Stimulated activated naive CD4-positive, alpha-beta T cell treated with Interleukin-2 at 50 U/mL for 16 hours (primary cell): ENCODE measurements at places on chromosomes 12 and 14.

- no peak for DNase-seq
These were observed 563.0 kb downstream of the RERGL start for GRCh38 chr12:17527021-17527420.

- DNase-seq, result peak; percentile 29
These were observed 1.0 kb upstream of the CDK17 start for GRCh38 chr12:96401076-96401871.

- no peak for DNase-seq
These were observed 1.9 kb upstream of the RALGAPA1 start for GRCh38 chr14:35810963-35811362.

GRCh38 chr12:127731657-127732056, 535.3 kb upstream of the TMEM132C start:
- no peak for DNase-seq

DNA sequence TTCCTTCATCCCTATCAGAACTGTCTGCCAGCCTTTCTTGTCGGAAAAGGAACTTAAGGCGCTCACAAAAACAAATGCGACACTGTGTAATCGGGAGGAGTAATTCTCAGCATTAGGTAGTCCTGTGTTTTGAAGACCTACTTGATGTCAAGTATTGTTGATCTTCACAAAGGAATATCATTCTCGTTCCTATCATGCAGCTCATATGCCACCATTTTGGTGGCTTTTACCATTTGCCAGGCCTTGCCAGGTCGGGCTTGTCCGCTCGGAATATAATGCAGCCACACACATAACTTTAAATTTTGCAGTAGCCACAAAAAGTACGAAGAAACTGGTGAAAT, 903 bp upstream of the PPP4R3A start:
- no peak for DNase-seq

DNA sequence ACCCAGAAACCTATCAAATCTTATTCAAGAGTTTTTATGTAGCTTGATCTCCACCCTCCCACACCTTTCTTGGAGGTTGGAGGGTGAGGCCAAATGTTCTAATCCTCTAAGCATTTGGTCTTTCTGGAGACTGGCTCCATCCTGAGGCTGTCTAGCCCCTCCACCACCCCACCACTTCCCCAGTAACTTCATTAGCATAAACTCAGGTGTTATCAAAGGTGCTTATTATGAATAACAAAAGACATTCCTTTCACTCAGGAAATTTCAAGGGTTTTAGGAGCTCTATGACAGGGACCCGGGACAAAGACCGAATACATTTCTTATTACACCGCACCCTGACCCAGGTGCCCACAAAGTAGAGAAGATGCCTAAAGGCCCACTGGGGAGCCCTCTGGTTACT, 2.8 kb upstream of the TMEM229B start:
- DNase-seq, result no peak

DNA sequence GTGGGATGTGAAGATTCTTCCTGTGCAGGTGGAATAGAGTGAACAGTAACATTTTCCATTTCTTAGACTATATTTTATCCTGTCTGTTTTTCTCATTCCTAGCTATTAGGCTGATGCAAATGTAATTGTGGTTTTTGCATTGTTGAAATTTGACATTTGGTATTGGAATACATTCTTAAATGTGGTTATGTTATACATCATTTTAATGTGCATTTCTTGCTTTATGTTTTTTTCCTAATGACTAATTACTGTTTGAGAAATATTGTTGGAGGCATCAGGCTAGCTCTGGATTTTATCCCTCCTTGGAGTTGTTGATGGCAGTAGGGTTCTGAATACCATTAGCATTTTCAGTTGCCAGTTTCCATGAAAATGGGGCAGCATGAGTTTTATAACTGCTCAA, 75.9 kb upstream of the GNG2 start:
- DNase-seq, result no peak

- no peak for DNase-seq
These were observed 175.8 kb downstream of the TTC8 start for GRCh38 chr14:89000007-89000942.

DNA sequence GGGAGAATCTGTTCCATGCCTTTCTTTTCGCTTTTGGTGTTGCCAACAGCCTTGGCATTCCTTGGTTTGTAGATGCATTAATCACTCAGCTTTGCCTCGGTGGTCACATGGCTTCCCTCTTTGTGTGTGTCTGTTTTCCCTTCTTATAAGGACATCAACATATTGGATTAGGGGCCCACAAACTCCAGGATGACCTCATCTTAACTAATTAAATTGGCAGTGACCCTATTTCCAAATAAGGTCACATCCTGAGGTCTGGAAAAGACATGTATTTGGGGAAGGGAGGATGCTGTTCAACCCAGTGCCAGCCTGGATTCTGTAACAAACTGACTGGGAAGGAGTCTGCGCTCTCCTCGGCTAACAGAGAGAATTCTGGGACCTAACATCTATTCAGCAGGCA, 365.7 kb upstream of the FKBP4 start:
- no peak for DNase-seq

- DNase-seq, result no peak
These were observed 905 bp upstream of the DLK1 start for GRCh38 chr14:100725587-100726387.

DNA sequence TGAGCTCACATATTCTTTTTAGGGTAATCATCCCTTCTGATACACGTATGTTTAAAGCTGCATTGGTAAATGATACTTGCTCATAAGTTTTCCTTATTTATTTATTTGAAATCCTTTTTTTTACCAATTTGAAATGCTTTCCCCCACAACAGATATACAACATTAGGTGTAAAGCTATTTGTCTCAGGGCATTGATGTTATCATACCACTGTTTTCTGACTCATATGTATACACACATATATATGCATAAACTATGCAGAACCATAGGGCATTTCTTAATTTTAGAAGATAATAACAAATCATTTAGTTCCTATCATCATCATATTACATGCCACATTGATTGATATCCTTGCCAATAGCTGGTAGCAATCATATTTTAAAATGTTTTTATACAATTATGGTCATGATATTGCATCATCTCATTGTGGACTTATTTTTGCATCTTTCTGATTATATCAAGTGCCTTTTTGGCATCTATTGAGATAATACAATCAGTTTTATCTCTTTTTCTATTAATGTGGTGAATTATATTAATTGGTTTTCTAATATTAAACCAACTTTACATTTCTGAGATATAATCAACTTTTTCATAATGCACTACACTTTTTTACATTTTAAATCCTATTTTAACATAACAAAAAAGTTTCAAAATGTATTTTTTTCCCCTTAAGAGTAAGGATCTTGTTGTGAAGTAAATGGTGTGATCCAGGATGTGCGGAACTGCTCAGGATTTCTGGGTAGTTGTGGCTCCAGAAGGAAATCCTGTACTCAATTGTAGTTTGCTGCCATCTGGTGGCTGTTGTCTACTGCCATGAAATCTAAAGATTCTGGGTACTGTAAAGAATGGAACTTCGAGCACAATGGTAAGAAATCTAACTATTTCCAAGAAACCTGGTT, 16.7 kb downstream of the OR9K2 start:
- DNase-seq, result no peak

GRCh38 chr14:21017528-21018245, 7.2 kb downstream of the NDRG2 start:
- no peak for DNase-seq

- no peak for DNase-seq
These were observed 13.4 kb downstream of the JAG2 start for GRCh38 chr14:105155071-105155651.

DNA sequence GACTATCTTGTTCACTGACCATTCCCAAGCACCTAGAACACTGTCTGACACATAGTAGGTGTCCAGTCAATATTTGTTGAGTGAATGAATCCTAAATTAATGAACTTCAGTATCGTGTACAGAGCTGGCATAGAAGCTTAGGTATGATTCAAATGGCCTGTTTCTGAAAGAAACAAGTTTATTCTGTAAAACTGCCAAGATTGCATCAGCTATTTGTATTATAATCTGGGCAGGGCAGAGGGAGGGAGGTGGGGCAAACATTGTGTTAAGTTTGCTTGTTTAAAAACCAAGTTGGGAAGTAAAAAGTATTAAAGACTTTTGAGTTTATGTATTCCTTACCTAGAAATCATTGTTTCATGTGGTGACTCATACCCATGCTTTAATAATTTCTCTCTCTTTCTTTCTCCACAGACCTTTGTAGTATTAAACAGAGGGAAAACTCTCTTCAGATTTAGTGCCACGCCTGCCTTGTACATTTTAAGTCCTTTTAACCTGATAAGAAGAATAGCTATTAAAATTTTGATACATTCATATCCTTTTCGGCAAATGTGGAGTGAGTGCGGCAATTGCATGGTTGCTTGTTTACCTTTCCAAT, 92.8 kb downstream of the SCN8A start:
- no peak for DNase-seq

- no peak for DNase-seq
These were observed 478.9 kb downstream of the BCAT1 start for GRCh38 chr12:24470050-24470449.

DNA sequence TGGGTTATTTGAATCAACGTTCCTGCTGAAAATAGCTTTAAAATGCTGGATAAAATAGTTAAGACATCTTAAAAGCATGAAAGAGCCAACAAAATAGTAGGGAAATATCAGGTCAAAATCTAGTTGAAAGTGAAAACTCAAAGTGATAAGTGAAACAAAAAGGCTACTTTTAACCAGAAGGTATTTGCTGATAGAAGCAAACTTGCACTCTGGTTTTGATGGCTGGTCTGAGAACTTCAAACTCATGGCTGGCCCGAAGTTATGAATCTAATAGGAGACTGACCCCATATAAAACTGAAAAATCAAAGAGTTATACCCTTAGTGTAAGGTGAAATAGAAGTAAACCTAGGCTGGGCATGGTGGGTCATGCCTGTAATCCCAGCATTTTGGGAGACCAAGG, 66.3 kb upstream of the HOXC13 start:
- DNase-seq, result no peak

- no peak for DNase-seq
These were observed 11.7 kb upstream of the RPS6KL1 start for GRCh38 chr14:74934476-74935359.

DNA sequence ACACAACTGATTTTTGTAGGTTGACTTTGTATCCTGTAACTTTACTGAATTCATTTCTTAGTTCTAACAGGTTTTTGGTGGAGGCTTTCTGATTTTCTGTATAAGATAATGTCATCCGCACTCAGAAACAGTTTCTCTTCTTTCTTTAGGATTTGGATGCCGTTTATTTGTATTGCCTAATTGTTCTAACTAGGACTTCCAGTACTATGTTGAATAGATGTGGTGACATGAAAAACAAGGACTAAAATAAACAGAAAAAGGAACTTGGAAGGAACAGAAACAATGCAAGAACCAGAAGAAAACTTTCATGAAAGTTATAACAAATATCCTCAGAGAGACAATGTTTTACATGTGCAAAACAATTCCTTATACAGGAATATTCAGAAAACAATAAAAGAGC, 100.3 kb downstream of the GTF2A1 start:
- DNase-seq, result no peak

GRCh38 chr14:53011053-53011462, 60.2 kb upstream of the FERMT2 start:
- DNase-seq, result no peak

DNA sequence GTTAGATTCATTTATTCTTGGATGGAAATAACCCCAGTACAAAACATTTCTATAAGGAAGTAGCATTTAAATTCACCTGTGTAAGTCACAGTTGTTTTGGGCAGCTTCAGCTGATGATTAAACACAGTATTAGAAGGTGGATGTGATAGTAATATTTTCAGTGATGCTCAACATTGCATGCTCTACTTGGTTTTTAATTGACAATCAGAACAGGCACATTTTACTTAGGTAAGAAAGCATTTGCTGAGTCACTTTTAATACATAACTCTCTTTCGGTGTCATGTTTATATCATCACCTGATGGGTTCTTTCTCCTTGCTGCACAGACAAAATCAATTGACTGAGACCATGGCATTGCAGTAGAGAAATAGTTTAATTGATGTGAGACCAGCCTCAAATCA, 80.7 kb downstream of the CMAS start:
- no peak for DNase-seq

DNA sequence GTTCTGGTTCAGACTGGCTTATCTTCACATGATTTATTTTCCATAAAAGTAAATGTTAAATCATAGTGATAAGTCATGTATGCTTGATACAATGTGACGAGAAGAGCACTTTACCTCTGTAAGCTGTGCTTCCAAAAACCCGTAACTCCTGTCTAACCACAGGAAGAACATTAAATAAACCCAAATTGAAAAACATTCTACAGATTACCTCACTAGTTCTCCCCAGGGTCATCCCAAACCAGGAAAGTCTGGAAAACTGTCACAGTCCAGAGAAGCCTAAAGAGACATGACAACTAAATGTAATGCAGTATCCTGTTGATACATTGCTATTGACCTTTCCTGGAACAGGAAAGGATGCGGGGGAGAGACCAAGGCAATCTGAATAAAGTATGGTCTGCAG, 32.5 kb upstream of the DUSP6 start:
- no peak for DNase-seq

GRCh38 chr14:104319491-104320241, 181.3 kb downstream of the KIF26A start:
- DNase-seq, result no peak

GRCh38 chr14:68306934-68307789, 485.7 kb downstream of the ZFP36L1 start:
- no peak for DNase-seq

DNA sequence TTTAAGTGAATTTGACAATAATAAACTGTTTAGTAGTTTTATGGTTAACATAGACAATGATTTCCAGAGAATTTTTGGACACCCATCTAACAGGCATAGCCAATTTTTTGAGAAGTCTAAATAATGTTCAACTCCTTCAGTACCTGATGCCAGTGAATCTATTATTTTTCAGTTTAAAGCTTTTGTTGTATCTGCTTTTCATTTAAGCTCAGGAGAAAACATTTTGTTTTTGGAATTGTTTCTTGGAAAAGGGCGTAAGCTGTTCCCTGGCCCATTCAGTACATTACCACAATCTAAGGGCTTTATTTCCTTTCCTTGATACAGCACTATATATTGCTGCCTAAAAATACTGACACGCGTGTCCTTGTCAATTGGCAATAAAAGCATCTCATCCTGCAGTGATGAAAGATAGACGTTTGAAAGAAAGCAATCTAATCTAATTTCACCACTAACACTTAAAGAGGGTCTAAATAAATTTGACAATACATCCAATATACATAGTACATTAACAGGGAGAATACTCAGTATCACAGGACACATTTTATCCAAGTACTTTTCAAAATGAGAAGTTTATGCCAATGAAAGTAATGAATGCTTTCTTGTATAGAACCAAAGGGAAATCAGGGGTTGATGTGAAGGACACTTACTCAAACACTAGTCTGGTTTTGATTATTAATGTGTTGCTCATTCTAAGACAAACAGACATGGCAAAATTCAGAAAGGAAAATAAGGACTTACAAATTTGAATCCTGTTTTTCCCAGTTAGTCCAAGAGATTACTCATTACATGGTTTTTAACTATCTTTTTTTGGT, 104.2 kb upstream of the LGR5 start:
- DNase-seq, result no peak

DNA sequence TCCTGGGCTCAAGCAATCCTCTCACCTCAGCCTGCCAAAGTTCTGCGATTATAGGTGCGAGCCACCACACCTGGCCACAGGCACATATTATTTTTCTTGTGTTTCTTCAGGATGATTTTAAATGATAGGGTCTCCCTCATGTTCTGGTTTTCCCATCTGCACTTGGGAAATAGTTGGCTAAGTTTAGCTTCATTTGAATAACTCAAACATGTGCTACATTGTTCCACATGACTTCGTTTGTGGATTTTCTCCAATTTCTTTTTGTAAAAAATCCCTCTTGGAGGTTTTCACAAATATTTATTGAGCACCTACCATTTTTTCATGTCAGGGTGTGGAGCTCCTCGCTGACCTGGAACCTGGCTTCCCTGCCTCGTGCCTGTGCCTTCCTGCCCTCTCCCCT, 55.2 kb upstream of the GNPNAT1 start:
- DNase-seq, result no peak

- DNase-seq, result no peak
These were observed 116.3 kb downstream of the ZFP36L1 start for GRCh38 chr14:68676511-68676943.
